COLO829 (cell line): ENCODE measurements at places on chromosomes 4 and X.
A peak's percentile ranks its signal among the peaks of the same experiment; 100 is the strongest.

DNA sequence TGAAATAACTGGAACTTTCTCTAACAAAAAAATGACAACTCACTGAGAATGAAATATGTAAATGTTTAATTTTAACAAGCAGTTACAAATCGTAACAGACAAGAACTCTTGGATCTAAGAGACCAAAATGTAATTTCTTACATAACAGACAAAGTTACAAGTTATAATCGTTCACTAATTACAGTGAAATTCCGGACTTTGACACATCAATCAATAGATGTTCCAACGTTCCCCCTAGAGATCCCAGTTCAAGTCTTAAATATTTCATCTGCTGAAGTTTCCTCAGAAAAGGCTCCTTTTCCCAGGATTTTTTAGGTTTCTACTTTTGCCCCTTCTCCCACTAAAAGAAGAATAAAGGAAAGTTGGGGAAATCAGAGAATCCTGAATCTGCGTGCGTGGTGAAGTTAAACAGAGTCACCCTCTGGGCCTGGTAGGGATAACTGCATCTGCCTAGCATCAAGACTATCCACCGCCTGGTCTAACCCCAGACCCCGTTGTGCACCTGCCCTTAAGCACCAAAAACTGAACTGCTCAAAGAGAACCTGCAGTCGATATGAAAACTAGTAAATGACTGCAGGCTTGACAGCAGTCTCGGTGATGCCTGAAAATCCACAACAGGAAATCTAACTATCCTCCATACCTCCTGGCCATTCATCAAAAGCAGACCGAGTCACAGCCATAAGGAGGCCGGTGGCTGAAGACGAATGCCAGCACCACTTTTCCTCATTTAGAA, 2.3 kb downstream of the IRF2 start:
- no peak for DNase-seq

GRCh38 chr4:142202404-142203332, 566.3 kb downstream of the IL15 start:
- no peak for DNase-seq

DNA sequence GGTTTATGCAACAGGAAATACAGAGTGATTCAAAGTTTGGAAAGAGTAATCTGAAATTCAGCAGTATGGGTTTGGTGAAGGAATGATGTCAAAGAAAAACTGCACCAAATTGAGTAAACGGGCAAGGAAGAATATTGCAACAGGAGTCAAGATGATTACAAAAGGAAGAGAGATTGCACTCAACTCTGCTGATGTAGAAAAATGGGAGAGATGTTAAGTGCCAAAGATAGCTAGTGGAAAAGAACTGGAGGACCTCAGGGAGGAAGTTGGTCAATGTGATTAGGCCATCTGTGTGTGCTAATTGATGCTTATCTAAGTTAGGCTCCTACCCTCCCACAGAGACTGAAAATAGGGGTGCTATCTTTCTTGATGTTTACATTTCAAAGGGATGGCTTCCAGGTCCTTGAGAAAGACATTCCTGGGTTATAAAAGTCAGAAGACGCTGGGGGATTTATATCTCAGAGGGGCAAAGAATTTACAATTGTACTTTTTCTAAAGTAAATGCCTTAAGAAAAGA, 167.4 kb upstream of the FAM47A start:
- DNase-seq, result no peak

DNA sequence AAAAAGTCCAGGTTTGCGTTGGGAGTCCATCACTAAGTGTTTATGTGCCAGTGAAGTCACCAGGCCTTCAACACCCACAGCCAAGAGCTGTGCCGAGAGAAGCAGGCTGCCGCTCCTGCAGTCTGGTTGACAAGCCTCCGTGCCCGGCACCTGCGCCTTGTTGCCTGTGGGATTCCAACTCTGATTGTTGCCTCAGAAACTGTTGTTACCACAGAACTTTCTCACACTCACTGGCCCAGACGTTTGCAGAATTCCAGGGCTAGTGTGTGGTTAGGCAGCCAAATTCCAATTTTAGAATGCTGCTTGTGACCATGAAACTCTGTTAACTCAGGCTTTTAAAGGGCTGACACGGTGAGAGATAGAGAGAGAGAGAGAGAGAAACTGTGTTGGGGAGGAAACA, 119.5 kb upstream of the LIMCH1 start:
- no peak for DNase-seq

- DNase-seq, result peak; percentile 3
These were observed 372.3 kb downstream of the TMA16 start for GRCh38 chr4:163866728-163867315.

DNA sequence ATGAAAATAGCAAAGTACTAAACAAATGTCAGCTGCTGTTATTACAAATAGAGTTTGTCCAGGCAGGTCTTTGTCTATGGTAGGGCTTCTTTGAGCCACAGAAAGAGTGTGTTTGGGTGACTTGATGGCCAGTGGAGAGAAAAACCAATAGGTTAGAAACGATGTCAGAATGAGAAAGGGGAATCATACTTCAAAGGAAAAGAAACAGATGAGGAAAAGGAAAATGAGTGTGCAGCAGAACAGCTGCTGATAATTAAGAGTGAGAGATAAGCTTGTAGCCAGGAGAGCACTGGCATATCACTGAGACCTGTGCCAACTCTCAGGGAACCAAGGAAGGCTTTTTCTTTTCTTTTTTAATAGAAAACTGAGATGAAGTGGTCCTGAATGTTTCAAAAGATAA, 257.2 kb downstream of the ARHGAP24 start:
- no peak for DNase-seq

- no peak for DNase-seq
These were observed 22.0 kb downstream of the KLHL15 start for GRCh38 chrX:24005028-24005427.

GRCh38 chr4:88522702-88523324, 763 bp downstream of the PYURF start:
- peak; percentile 44 for DNase-seq

- no peak for DNase-seq
These were observed 14.5 kb upstream of the MAML3 start for GRCh38 chr4:140168474-140168873.

DNA sequence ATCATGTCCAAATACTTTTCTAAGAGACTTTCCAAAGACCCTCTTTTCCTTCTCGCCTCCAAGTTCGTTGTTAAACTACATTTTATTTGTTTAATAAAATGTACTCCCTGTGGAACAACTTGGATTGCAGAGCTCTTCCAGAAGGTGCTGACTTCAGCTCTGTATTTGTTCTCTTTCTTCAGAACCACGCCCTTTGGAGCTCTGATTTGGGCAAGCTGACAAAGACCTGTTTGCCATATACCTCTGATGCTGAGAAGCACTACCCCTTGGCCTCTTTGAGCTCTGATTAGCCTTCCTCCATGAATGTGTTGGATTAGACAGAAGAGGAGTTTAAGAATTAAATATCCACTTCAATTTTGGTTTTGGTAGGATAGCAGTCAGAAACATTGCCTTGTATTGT, 815.1 kb upstream of the POU3F4 start:
- no peak for DNase-seq

GRCh38 chr4:5034206-5034605, 14.9 kb upstream of the CYTL1 start:
- no peak for DNase-seq

DNA sequence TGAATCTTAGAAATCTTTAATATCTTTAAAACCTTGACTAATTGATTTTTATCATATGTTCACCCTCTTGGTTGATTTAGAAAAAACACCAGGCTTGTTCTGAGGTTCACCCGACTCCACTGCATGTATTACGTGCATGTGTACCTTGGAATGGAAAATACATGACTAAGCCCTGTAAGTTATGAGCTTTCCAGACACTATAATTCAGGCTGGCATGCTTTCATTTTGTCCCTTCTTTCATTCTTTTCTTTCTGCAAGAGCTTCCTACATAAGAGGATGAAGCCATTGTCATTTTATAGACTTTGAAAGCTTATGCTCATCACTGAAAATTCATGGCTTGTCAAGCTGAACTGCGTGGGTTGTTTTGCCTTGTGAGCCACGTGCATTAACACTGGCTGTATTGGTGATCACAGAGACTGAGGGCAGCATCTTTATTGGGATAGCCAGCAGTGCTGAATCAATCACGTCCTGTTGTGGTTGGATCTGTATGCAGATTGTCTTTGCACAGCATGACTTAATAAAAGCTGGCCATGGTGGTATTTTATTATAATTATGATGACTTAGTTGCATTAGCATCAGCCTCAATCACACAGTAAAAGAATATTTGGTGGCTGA, 141.9 kb downstream of the SLIT2 start:
- DNase-seq, result no peak

- no peak for DNase-seq
These were observed 1.0 kb upstream of the TRIM75 start for GRCh38 chr4:165052627-165053026.

- DNase-seq, result no peak
These were observed 14.3 kb upstream of the UBA1 start for GRCh38 chrX:47179221-47179927.

GRCh38 chr4:17763931-17764330, 17.5 kb downstream of the FAM184B start:
- DNase-seq, result peak; percentile 28

DNA sequence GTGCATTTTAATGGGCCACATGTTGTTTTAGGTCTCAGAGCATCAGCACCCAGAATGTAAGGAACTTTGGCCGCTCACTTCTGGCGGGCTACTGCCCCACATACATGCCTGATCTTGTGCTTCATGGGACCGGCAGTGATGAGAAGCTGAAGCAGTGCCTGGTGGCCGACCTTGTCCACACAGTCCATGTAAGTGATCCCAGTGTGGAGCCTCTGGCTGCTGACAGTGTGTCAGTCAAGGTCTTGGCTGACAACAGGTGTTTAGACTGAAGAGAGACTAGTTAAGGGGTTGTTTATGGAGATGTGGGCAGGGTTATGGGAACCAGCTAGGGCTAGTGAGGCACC, 101.4 kb downstream of the FNIP2 start:
- no peak for DNase-seq

GRCh38 chrX:104564921-104565703, 887 bp upstream of the IL1RAPL2 start:
- DNase-seq, result no peak

DNA sequence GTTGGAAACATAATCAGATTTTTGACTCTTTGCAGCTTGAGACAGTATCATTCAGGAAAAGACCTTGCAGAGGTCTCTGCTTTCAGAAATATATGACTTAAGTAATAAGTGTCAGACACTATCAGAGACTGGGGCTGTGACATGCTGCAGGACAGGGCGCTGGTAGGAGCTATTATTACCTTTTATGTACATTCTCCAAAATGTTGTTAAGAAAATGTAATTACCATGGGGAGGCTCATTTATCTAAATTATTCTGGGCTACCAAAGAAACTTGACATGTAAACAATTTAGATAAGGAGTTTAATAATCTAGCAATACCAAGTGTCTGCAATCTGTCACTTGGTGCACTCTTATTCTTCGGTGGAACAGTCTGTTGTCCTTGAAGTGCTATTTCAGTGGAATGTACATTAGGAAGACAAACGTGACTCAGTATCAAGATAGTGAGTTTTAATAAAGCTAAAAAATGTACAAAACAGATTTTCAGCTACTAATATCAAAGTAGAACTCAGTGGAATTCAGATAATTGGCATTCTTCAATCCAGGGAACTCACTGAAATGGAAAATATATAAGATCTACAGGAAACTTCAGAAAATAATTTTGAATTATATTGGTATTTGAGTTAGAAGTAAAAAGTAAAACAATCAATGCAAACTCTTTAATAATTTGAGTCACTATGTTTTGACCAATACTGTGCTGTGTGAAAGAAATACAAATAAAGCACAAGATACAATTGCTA, 214.5 kb downstream of the KCNIP4 start:
- DNase-seq, result no peak

GRCh38 chr4:1087371-1087770, 26.0 kb downstream of the RNF212 start:
- DNase-seq, result no peak

- DNase-seq, result no peak
These were observed 509.1 kb downstream of the PPP4R3C start for GRCh38 chrX:26954029-26954428.

DNA sequence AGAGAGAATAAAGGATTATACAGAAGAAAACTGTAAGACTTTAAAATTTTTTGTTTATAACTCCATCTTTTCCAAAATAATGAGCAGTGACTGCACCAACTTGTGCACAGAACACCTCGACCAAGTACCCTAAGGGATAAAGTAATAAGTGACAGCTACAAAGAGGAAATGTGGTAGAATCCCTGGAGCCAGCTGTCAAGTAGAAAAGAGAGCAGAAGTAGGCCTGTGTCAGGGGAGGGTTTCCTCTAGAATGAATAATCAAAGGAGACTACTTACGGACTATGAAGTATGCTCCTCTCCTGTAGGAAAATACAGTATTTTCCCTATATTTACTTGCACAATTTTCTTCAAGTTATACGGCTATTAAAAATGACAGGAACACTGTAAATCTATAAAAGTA, 1.2 kb downstream of the EIF1AX start:
- DNase-seq, result no peak

GRCh38 chr4:184450743-184451535, 23.4 kb downstream of the IRF2 start:
- DNase-seq, result peak; percentile 69

GRCh38 chrX:22424122-22424915, 151.6 kb downstream of the CBLL2 start:
- no peak for DNase-seq

GRCh38 chr4:100707786-100708185, 190.0 kb upstream of the EMCN start:
- DNase-seq, result no peak

- peak; percentile 93 for DNase-seq
These were observed 92.5 kb upstream of the STOX2 start for GRCh38 chr4:183812567-183812966.

DNA sequence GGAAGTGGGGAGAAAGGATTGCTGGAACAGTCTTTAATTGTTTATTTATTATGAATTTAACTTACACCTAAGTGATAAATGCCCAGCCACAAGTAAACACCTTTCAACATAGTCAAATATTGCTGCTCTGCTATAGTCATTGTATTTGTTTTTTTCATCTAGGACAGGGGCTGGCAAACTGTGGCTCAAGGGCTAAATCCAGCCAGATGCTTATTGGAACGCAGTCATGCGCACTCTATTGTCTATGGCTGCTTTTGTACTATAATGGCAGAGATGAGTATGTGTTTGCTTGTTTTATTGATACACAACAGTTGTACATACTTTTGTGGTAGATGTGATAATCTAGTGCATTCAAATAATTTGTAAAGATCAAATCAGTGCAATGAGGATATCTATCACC, 95.3 kb downstream of the ZAR1 start:
- DNase-seq, result no peak

DNA sequence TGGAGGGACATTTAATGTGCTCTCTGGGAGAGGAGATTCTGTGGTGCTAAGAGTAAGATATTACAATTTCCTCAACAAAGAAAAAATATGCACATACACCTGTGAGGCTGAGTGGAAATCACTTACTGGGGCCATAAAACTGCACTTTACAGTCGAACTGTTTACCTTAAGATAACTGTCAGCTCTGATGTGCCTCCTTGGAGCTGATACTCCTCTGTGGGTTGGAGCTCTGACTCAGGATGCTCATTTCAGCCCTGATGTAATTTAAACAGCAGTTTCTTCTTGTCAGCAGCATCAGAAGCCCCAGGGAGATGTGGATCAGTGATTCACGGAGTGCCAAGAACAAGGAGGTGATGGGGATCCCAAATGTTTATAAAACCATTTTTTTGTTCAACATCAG, 241.9 kb upstream of the SFRP2 start:
- no peak for DNase-seq
